GM12892 (cell line): ENCODE measurements at places on chromosomes 4 and X.

DNA sequence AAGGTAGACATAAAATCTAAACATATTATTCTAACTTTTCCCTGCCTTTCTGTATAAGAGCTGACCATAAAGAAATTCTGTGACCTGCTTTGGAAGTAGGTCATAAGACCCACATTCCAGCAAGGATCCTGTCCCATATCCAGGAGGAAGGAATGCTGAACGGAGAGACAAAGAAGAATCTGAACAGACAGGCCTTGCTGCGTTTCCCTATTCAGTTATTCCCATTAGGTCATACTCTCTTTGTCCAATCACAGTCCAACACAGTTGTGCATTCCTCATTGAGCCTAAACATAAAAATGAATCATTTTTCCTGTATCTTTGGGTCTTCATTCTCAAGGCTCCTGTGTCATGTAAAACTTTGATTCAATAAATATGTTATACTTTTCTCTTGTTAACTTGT is 287.6 kb upstream of the TAPT1 start:
- no peak for DNase-seq

GRCh38 chrX:108511721-108512120 is 72.1 kb downstream of the COL4A5 start:
- no peak for DNase-seq

DNA sequence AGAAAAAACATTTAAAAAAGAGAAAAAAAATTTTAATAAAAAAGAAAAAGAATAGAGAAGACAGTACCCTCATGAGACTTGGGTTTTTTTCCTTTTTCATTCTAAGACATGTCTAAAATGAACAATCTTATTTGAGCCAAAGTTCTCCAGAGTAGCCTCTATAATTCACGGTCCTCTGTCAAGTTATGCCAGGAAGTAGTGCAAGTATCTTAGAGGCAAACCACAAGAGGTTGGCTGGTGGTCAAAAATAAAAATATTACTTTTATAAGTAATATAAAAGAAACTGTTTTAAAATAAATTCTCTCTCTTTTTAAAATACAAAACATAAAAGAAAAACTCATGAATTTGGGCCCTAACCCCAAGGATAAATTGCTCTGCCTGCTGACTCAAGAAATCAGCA is 26.5 kb downstream of the HNRNPDL start:
- DNase-seq = no peak

- DNase-seq = no peak
These were observed 117.3 kb downstream of the FAT4 start for GRCh38 chr4:125432078-125432477.

DNA sequence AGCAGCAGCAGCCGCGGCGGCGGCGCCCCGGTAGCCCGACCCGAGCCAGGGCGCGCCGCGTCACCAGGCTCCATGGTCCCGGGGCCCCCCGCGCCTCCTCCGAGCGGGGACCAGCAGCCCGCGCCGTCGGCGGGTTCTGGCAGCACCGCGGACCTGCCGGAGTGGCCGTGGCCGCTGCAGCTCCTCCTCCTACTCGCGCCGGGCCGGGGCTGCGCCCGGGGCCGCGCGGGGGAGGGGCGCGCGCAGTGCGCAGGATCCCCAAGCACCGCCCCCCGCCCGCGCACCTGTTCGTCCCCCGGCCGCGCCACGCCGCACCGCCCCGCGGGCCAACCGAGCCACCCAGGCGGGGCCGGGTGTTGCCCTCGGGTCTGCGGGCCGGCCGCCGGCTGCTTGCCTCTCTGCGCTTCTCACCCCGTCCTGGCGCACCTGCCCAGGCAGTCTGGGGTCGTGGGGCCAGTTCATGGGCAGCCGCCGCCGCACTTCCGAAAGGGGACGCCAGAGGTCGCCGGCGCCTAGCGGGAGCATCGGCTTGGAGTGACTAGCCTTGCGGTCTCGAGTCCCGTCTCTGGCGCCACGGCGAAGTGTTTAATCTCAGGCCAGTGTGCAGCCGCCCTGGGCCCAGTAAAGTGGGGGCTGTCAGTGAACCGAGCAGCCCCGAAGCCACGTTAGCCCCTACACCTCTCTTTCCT is at the start of gene SLC9A7:
Gene SLC9A7, minus strand, starts transcription at position 163 of the 689 bp plus-strand sequence. Its CDS starts 89 bp downstream, at position 74.
- peak; percentile 31 for DNase-seq
